ELR (cell line): ENCODE measurements at places on chromosomes 11 and 22.

- DNase-seq = peak; percentile 27
These were observed at the start of gene PVALB for GRCh38 chr22:36816636-36817524. Gene PVALB, minus strand, starts transcription at chr22:36817035. Its CDS starts 30 bp downstream, at chr22:36817005.

DNA sequence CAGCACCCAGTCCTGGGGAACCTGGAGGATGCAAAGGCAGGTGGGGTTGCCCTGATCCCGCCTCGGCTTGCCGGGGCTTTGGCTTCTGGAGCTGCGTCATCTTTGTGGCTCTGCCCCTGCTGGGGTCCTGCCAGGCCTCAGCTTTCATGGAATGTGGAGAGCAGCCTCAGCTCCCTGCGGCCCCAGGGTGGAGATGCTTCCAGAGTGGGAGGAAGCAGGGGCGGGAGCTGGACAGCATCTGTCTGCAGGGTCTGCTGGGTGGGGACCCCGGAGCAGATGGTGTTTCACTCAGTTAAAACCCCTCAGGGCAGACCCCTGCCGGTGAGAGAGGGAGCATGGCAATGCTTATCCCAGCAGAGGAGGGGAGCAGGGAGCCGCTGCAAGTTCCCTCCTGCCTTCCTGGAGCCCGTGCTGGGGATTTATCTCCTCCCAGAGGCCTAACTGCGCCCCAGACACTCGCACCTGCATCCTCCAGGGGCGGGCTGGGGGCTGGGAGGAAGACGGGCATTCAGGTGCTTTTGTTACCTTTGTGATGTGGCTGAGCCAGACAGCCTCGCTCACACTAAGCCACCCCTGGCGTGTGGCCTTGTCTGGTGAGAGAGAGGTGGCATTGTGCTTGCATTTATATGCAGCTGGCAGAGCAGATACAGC, 15.7 kb downstream of the GRIK4 start:
- peak; percentile 40 for DNase-seq

GRCh38 chr11:100980156-100980555, 149.5 kb downstream of the PGR start:
- DNase-seq = peak; percentile 10

- DNase-seq = no peak
These were observed 3.6 kb downstream of the RIN1 start for GRCh38 chr11:66332371-66333219.

GRCh38 chr22:39360674-39361413, 11.1 kb downstream of the SYNGR1 start:
- no peak for DNase-seq
